Glutamatergic neuron (in vitro differentiated cells): ENCODE measurements at places on chromosomes 7 and 10.

DNA sequence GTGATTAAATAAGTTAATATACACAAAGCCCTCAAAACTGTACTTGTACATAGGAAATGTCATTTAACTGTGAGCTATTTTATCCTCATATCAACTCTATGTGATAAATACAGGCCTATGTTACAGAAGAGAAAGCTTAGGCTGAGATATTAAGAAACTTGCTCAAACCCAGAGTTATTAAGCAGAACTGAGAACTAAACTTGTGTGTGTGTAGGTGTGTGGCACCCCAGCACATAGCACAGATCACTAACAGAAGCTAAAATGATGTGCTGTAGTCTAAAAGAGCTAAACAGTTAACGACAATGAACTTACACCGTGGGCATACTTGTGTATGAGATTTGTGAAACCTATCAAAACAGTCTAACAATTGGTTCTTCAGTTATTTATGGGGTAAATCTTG, 34.5 kb downstream of the MTPN start:
- DNase-seq = no peak

GRCh38 chr7:127512663-127513062, 72.7 kb downstream of the GCC1 start:
- no peak for DNase-seq

GRCh38 chr7:25238066-25238725, 9.9 kb upstream of the NPVF start:
- no peak for DNase-seq

DNA sequence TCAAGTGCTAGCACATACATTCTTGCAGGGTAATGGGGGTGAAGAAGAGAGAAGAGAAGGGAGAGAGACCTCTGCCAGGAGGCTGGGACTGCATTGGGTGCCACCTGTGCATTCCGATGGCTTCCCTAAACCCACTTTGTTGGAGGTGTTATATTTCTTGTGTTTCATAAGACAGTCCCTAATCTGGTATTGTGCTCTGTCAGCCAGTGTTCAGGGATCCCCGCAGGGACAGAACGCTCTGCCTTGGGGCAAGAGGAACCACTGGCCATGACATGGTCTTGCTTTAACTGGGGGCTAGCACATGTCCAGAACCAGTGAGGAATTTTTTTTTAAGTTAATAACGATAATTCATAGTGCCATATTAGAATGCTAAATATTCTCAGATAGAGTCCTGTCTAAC, 365.2 kb upstream of the GALNT17 start:
- DNase-seq = no peak
